ENCODE measurements at places on chromosomes 1 and 21. TPM values are rescaled to one million over a fixed set of nuclear protein-coding genes. Genes with fewer than 3 reads are reported as not detected.

ANGPTL3 gene
- polyA plus RNA-seq = not detected

KRTAP10-11 gene
- not detected for polyA plus RNA-seq

CAMK1G gene
- polyA plus RNA-seq = 6.1 TPM

TNNT2 gene
- not detected for polyA plus RNA-seq

HSD3B2 gene
- not detected for polyA plus RNA-seq

AIDA gene
- polyA plus RNA-seq = 13.9 TPM

ARHGEF19 gene
- polyA plus RNA-seq = 0.93 TPM

PFDN2 gene
- polyA plus RNA-seq = 193 TPM

TNFSF4 gene
- 0.98 TPM for polyA plus RNA-seq

TAF5L gene
- 18.5 TPM for polyA plus RNA-seq

ATP1A4 gene
- not detected for polyA plus RNA-seq

SMIM12 gene
- 42.6 TPM for polyA plus RNA-seq

FGR gene
- polyA plus RNA-seq = not detected

CLCA4 gene
- not detected for polyA plus RNA-seq

CCDC185 gene
- not detected for polyA plus RNA-seq

DEPDC1 gene
- 2.4 TPM for polyA plus RNA-seq

All from neural cell (in vitro differentiated cells).